ENCODE measurements at places on chromosomes 2 and 18.

GRCh38 chr2:163558251-163559021 is 177.4 kb downstream of the FIGN start:
- DNase-seq, result no peak

GRCh38 chr2:219445220-219445640 is 10.6 kb downstream of the SPEG start:
- DNase-seq, result no peak

DNA sequence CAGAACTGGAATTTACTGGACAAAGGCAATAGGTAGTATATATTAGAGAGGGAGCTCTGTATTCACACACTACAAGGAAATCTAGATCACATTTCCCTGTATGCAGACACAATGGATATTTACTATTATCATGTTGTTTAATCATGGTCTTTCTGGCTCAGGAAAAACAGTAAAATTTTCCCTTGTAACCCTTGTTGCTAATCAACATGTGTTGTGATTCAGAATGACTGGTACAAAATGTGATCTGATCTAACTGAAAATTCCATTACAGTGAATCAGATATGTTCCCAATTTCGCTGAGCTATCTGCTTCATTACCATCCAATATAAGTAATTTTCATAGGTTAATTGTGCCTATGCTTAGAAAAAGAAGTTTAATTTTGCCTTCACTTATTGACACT is 1109.7 kb downstream of the LRP1B start:
- DNase-seq, result no peak

DNA sequence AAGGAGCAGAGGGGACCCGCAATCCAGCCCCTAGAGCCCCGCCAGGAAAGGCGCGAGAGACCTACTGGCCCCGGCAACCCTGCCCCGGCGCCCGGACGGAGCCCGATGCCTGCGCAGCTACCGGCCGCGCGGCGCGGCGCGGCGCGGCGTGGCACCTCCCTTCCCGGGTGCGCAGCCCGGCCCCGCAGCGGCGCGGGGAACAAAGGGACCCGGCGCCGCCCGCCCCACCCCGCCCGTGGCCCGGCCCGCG is 307 bp downstream of the CDH2 start:
- DNase-seq, result no peak

GRCh38 chr18:8726963-8727705 is 21.8 kb downstream of the MTCL1 start:
- DNase-seq, result no peak

- no peak for DNase-seq
Observed at GRCh38 chr2:149924028-149924427, 336.5 kb upstream of the MMADHC start.

- DNase-seq, result peak; percentile 38
Observed at GRCh38 chr2:11930211-11930761, 183.9 kb downstream of the LPIN1 start.

GRCh38 chr18:8503248-8503647 is 106.0 kb upstream of the RAB12 start:
- DNase-seq, result no peak

DNA sequence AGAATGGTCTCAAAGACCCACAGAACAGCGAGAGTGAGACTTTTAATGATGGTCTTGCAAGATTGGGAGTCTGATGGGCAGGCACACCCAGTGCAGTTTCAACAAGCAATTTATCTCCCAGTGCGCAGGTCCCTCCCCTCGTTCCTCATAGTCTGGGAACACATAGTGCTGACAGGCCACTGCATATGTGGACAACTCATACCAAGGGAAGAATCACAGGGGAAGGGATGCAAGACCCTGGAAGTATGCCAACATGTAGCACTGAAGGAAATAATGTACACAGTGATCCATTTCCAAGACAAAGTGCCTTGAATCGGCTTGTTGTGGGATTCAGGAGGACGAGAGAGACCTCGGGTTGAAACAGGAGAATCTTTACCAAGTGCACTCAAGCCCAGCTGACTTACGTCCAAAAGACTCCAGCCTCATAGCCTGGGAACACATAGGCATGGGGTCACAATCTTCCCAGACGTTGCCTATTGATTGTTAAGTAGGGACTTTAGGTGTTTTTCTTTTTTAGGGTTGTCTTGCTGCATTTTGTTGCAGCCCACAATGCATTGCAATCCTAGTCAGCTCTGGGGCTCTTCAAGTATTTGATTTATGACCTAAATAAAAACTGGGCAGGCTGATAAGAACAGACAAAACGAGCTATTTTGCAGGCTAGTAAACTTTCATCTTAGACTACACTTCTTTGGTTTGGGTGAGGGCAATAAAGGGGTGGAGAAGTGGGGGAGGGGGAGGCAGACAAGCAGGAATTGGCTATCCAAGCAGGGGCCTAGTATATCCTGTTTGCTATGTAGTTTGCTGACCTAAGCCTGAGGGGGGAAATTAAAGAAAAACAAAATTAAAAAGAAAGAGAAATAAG is 24.7 kb upstream of the SERPINB5 start:
- DNase-seq, result peak; percentile 83

DNA sequence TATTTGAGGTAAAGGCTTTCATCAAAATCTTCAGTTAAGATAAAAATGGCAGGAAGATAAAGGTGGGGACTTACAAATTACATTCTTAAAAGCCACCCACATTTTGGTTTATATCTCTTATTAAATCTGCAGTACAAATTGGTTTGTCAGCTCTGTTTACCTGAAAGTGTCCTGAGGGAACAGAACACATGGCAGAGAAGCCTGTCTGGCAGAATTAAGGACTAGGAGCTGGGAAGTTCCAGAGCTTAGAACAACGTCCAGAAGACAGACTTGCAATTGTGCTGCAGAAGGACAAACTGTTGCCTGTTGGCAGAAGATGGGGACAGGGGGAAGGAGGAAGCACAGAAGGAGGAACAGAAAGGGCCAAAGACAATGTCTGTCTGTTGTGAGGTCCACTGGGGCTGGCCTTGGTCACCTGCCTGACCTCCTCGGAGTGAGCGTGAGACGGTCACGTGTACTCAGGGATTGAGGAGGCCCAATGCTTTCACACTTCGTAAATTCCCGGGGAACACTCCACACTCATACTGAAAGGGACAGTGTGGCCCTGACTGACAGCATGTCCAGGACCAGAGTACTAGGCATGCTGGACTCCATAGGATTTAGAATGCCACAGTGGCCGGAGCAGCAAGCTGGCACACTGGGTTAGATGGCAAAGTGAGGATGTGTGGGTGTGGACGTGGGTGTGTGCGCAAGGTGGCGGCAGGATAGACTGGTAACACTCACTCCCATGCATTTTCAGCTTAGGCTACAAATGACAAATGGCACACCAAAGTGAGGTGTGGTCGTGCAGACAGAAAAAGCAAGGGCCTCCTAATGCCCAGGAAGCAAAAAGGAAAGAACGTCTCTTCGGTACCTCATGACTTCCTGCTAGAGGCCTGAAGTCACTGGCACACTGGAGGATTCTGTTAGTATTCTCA is 210.9 kb upstream of the REV1 start:
- no peak for DNase-seq

- DNase-seq, result no peak
Observed at GRCh38 chr2:183292028-183292427, 167.8 kb downstream of the NUP35 start.

DNA sequence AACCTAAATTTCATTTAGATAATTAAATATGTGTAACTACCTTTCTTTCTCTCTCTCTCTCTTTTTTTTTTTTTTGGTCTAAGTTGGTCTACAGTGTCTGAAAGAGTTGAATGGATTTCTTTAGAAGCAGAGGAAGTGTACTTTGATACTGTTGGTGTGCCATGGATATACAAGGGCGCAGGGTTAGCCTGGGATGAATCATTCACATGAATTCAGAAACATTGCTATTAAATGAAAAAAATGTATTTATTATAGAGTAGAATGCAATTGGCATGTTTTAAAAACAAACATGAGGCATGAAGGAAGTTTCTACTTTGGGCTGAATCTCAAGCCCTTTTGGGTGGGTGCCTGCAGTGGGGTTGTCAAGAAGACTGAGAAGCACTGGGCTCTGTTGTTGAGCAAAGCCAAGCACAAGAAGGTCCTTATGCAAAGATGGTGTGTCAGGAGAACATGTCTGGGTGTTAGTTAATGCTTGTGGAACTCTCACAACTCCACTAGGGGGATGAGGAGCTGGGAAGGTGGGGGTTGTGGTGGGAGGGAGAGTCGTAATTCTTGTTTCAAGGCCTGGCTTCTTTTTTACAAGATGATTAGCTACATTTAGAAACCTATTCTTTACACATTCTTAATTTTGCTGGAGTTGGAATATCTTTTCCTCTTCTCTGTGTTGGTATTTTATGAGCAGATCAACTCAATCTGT is 57.9 kb downstream of the LYPD6 start:
- no peak for DNase-seq

DNA sequence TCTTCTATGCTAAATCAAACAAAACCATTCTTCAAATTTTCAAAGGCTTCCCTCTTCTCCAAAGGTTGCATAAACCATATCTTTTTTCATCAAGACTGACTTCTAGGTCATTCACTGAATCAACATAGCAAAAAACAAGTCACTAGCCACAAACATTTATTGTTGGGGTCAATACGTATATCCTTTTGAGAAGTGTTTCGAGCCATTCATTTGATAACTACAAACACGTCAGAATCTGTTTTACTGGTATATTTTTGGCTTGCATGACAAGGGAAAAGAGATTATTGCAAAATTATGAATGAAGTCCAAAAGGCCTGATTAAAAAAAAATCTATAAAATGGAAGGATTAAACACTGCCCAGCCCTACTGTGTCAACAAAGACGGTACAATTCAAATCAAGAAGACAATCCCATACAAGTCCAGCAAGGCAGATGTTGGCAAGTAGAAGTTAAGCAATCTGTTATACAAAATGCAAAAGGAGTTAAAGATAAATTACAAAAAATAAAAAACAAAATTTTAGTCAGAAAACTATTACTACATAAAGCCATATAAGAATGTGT is 222.4 kb downstream of the SRBD1 start:
- DNase-seq, result no peak

DNA sequence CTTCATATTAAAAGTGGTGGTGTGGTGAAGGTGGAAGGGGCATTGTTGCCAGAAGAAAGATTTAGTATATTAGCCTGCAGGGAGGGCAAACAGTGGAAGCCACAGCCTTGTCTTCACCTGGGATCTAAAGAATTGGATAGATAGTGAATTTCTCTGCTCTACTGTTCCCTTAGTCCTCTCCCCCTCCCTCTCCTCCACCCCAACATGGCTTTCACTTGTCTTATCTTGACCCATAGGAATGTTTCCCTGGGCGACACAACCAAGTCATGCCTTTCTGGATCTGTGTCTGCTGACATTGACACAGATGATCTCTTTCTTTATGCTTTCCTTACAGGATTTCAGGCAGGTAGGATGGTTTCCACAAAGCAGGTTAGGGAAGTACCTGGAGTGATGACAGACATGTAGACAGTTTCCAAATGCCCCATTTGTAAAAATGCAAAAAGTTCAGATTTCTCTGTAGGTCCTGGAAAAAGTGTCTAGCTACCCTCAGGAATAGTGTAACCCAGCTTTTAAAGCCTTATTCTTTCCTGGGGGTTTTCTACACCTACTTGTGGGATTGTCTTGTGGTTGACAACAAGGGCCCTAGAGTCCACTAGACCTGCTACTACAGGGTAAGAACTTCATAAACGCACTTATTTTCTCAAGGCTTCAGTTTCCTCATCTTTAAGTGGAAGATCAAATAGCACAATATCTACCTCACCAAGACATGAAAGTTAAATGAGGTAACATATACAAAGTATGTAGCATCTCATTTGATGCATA is 184.2 kb upstream of the SP5 start:
- no peak for DNase-seq

- DNase-seq, result no peak
Observed at GRCh38 chr2:129912871-129913694, 66.4 kb upstream of the RAB6C start.

GRCh38 chr2:43853141-43854081 is 14.6 kb downstream of the ABCG8 start:
- DNase-seq, result no peak

DNA sequence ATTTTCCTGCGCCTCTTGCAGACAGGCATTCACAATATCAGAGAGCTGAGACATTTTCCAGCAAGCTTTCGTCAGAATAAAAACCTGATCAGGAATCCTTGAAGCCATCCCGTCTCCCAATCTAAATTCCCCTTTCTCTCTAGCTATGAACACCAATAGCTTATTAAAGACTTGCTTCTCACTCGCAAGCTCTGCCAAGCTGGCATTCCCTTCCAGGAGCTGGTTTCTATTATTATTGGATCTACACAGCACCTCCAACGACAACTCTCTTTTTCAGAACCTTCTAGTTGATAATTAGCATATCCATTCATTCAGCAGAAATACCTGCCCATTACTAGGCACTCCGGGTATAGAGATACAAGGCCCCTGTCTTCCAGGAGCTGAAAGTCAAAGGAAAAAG is 350.3 kb downstream of the MTX2 start:
- no peak for DNase-seq

DNA sequence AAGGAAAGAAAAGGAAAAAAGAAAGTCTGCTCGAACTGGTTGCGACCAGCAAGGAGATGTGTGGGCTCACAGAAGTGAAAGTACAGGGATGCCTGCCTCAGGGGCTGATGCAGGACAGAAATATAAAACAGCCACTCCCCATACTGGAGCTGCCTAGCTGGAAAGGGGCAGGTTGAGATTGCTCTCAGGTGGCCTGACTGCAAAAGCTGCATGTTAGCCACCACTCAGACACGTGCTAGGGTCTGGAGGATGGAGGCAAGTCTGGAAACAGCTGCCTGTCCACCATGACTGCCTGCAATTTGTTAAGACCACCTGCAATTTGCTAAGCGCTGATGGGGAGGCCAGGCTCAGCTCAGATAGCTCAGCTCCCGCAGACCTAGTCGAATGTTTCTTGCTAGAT is 17.9 kb downstream of the B3GNT7 start:
- DNase-seq, result peak; percentile 62

GRCh38 chr18:39191058-39191457 is 1625.5 kb upstream of the CELF4 start:
- no peak for DNase-seq

- DNase-seq, result no peak
Observed at GRCh38 chr18:78430131-78430758, 549.4 kb upstream of the SALL3 start.

DNA sequence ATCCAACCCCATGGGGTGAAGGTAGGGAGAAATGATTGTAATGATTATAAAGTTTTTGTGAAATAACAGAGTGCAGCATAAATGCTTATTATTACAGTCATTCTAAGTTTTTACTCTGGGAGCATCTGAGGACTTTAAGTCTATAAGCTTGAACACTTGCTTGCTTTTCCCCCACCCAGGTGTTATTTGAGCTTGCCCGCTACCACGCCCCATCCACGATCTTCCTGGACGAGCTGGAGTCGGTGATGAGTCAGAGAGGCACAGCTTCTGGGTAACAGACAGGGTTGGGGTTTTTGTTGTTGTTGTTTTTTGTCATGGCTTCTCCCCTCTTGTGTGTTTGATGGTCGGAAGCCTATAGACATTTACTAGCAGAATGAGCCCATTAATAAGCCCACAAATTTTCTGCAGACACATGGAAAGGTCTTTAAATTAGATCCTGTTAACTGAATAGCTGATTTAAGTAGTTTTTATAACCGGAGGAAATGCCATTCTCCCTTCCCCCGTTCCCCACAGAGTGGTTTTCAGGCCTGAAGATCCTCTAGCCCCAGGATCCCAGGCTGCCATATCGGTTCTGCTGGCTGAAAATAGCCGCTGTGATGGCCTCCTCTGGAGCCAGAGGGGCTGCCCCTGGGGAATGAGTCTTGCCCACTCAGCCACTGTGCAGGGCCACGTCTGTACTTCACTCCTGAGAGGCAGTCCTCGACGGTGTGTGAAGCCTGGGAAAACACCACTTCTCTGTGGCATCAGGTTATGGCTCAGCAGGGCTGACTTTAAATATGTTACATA is 39.9 kb upstream of the ELOA2 start:
- DNase-seq, result peak; percentile 17
